ENCODE measurements at places on chromosomes 3 and 15.

- DNase-seq = peak; percentile 82
Measured at GRCh38 chr3:190424478-190425439, 24.9 kb downstream of the TMEM207 start.

- no peak for DNase-seq
Measured at GRCh38 chr15:85597155-85597815, 197.4 kb downstream of the KLHL25 start.

GRCh38 chr3:2873986-2874385 is 236.2 kb downstream of the IL5RA start:
- no peak for DNase-seq

DNA sequence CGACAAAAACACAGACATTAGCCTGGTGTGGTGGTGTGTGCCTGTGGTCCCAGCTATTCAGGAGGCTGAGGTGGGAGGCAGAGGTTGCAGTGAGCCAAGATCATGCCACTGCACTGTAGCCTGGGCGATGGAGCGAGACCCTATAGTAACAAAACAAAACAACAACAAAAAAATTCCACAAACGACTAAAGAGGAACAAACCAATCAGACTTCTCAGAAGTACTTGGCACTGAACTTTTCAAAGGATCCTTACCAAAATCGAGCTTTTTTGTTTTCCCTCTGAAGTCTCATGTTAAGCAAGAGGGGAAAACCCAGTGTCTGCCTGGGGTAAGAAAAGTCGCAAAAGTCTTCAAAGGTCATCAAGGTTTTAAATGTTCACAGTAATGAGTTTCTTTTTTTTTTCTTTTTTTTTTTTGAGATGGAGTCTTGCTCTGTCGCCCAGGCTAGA is 30.1 kb upstream of the TFRC start:
- DNase-seq = no peak

GRCh38 chr15:71005895-71006294 is 109.4 kb upstream of the THSD4 start:
- no peak for DNase-seq

DNA sequence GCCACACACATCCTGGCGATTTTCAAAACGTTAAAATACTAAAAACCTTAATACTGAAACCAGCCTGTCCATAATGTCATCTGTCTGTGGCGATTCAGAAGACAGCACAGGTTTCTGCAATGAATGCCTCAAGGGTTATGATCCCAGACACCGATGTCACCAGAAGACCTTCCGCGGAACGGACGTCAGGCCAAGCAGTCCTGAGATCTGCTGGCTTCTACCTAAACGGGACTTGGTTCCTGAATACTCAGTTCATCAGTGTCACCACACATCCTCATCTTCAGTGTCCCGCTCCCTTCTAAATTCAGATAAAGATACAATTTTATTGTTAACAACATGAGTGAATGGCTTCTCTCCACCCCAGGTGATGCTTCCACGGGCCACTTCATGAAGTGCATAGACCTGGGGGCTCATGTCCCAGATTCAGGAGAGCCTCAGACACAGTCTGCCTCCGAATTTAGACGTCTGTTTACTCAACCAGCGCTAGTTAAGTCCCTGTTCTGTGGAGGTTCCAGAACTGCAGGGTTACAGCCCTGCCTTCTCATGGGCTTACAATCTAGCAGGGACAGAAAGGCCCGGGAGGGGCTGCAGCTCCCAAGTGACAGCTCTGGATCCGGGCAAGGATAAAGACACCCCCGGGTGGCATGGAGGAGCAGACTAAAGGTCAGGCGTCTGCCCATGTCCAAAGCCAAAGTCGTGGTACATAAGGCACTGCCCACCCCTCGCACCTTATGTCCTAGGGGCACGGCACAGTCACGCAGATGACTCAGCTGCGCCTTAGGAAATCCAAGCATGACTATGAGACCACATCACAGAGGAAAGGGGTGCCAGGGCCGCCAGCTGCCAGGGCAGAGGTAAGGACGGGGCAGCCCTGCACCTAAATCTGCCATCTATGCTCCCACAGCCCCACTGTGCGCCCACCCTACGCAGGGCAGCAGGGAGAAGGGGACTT is 75.9 kb downstream of the VGLL4 start:
- no peak for DNase-seq

GRCh38 chr15:56495053-56495452 is 30.1 kb upstream of the MNS1 start:
- no peak for DNase-seq

GRCh38 chr3:142459929-142460328 is 12.1 kb upstream of the XRN1 start:
- peak; percentile 21 for DNase-seq

All from AML-193 (cell line).